HuH-7.5 (cell line): ENCODE measurements at places on chromosomes 3 and 15.

DNA sequence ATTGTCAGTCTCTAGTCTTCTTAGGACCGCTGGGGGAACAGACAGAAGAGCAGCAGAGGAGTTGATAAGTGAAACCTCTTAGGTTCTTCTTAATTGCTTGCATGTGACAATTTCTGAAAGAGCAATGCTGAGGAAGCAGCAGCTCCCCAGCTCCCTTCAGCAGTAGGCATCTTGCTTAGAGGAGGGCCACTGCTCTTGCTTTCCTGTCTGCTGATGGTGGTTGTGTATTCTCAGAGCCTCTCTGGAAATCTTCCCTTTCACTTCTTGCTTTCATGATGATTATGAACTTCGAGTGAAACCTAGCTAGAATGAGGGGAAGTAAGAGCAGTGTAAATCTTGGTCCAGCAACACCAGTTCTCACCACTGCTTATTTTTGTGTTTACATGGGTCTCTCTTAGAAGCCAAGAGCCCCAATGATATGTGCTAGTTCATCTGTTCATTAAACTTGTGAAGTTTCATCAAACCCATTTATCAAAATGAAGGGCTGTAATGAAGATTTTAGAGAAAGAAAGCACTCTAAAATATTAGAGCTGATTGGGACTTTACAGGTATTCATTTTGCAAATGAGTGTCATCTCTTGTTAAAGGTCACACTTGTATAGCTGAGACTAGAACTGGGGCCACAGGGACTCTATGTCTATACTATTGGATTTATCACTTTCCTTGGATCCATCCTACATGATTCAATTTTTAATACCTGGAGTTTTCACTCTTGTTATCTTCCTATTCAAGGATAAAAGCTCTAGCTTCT lies 246.7 kb downstream of the LPP start:
- DNase-seq, result no peak

GRCh38 chr3:53823026-53823955 lies 22.9 kb downstream of the CHDH start:
- DNase-seq, result no peak

GRCh38 chr3:37255990-37256308 lies 81.6 kb upstream of the LRRFIP2 start:
- no peak for DNase-seq

DNA sequence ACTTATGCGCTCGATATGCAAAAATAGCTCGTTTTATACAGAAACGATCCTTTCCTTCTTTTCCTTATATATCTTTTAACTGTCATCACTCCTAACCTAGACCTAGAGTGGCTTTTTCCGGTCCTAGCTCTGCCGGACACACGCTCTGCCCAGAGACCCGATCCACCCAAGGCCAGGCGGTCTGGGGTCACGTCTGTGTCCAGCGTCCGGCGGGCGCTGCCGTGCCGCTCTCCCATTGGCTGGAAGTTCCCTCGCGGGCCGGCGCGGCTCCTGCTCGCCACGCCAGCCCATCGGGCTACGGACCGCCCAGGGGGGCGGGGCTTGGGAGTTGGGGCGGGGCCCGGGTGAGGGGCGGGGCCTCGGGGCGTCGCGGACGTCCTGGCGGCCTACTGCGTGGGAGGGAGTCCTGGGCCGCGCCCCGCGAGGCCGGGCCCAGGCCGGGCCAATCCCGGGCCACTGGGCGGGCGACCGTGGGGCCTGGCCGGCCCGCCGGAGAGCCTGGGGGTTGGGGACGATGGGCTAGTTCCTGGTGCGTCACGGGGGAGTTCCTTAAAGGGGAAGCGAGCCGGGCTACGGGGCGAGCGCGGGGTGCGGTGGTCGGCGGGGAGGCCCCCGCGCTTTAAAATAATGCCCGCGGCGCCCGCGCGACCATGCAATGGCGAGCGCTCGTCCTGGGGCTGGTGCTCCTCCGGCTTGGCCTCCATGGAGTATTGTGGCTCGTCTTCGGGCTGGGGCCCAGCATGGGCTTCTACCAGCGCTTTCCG lies at the start of gene EDEM1:
Gene EDEM1, plus strand, starts transcription at position 552 of the 764 bp plus-strand sequence. Its CDS starts 99 bp downstream, at position 651.
- peak; percentile 99 for DNase-seq

- no peak for DNase-seq
Observed at GRCh38 chr3:34323517-34323916, 525.1 kb downstream of the PDCD6IP start.
